ENCODE measurements at places on chromosomes 2 and 18. TPM values are rescaled to one million over a fixed set of nuclear protein-coding genes. Genes with fewer than 3 reads are reported as not detected.

DNA sequence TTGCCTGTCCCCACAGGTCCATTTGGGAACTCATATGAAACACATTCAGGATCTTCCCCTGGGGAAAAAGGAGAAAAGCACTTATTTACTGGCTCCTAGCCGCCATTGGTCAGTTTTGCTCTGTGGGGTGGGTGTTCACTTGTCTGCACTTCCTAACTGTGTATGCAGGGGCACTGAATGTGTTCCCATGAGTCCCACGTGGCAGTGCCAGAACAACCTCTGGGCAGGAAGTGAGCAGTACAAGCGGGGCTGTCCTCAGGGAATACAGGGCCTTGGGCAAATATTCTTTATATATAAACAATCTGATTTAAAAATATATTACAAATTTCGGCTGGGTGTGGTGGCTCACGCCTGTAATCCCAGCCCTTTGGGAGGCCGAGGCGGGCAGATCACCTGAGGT, 21.8 kb upstream of the CTIF start:
- DNase-seq = no peak

GRCh38 chr18:36780748-36781147, 48.1 kb downstream of the TPGS2 start:
- no peak for DNase-seq

GRCh38 chr2:459931-460330, 172.0 kb upstream of the ALKAL2 start:
- DNase-seq = no peak

DNA sequence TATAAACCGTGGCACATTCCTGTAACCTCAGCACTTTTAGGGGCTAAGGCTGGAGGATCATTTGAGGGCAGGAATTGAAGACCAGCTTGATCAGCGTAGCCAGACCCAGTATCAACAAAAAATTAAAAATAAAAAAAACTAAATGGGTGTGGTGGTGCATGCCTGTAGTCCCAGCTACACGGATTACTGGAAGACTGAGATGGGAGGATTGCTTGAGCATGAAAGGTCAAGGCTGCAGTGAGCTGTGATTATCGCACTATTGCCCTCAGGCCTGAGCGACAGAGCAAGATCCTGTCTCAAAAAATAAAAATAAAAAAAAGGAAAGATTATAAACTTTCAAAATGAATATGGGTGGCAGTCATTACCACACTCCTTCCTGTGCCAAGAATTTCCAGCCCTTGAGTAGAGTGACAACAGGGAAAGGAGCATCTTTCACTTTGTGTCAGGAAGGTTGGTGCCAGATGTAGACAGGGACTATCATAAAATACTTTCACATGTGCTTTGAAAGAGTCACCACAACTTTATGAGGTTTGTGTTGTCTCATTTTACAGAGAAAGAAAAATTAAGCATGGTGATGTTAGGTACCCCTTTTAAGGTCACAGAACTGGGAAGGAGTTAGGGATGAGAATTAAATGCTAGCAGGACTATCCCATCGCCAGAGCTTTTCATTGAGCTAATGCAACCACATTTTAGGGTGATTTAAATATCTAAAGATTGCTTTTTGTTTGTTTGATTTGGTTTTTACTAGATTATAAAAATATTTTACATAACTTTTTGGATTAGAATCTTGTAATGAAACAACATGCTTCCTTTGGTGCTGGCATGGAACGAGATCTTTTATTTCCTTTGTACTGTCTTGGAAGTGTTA, 1617.4 kb upstream of the ACVR2A start:
- no peak for DNase-seq

GRCh38 chr2:217953531-217953932, 49.3 kb downstream of the TNS1 start:
- DNase-seq = no peak

DNA sequence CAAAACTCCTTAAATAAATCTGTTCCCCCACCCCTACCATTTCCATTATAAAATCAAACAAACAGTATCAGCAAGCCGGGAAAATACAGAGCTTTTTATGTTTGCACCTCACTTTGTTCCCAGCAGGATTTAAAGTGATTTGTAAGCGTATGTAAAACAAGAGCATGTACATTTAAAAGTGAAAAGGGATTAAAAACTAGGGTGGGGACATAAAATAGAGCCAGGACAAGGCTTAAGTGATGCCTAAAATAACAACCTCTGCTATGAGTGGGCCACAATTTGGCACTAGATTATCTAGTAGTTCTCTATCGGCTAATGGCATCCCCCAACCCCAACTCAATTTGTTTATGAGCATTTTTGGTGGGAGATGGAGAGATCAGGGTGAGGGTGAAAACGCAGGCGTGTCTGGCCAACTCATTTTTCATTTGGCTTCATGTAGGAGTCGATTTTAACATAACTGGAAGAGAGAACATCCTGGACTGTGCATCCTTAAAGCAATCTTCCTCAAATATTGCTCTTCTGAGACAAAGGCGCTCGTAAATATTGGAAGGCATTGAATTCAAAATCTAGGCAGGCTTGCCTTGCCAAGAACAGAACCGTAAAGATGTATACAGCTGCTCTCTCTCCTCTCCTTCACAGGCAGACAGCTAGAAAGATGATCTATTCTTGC, 34.5 kb upstream of the TSPYL6 start:
- DNase-seq = no peak

- no peak for DNase-seq
Observed at GRCh38 chr2:179900655-179901054, 39.2 kb upstream of the ZNF385B start.

- DNase-seq = no peak
Observed at GRCh38 chr2:97701851-97702465, 11.4 kb upstream of the ZAP70 start.

- DNase-seq = no peak
Observed at GRCh38 chr2:159608723-159609308, 7.5 kb downstream of the BAZ2B start.

DNA sequence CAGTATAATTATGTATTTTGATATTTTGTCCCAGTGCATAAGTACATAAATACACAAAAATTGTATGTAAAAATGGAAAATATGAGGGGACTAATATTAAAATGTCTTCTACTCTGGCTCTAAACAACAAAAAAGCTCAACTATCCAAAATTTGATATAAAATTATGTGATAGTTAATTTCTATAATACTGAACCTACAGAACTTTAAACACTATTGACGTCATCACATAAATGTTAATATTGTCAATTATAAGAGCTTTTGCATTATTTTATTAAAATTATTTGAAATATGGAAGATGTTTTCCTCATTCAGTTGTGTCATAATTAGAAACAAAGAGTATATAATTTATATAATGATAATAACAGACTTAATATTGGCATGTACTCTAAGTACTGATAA, 1139.7 kb upstream of the TMEFF2 start:
- DNase-seq = no peak

DNA sequence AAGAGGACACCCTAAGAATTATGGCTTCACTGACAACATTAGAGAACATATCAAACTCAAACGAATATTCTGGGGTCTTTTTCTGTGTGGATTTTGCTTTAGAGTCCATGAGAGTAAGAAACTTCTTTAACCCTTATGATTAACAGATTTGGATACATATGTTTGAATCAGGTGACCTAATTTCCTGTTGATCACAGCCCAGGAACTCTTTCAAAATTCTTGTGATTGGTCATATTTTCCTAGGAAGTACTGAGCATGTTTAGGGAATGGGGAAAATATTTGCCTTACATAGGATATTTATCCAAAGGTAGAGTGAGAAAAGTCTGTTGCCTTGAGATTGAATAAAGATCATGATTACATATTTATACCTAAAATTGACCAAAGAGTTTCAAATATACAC, 160.0 kb downstream of the KCNH7 start:
- no peak for DNase-seq

GRCh38 chr2:43099797-43100196, 126.6 kb downstream of the ZFP36L2 start:
- DNase-seq = no peak

DNA sequence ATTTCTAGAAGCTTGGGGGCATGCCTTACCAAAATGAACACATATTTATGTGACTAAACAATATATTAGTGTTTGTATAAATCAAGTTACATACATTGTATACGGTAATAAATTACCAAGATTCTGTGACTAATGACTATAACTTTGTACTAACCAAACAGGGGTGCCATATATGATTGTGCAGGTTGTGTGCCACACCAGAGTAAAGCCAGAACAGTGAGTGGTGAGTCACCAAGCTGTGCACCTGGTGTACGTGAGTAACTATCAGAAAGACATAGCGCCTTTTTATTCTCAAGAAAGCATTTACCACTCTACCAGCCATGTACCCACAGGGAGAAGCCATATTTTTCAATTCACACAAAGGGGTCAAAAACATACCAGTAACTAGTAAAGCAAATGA, 453.2 kb upstream of the PIK3C3 start:
- DNase-seq = no peak

DNA sequence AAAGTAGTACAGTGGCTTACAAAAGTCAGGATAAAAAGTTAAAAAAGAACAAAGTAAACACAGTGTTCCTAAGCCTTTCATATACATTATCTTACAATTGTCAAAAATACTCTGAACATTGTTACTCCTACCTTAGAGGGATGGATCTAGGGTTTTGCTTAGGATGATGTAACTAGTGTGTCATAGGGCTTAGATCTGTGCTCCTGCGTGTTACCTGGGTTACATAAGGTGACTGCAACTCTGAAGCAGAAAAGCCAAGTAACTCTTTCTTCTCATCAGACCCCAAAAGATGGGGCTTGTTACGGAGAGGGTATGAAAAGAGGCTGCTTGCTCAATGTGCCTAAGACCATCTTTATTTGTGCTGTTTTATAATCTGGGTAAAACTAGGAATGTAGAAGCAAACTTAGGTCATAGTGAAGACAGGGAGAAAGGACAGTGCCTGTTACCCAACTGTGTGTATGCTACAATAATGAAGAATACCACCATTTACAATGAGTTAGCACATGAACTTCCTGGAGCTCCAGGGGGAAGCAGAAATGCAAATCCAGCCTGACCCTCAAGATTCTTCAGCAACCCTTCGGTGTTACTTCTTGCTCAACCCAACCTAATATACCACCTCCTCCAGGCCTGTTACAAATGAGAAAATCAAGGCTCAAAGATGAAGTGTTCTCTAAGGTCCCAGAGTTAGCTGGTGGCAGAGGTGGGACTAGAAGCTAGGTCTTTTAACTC, 42.0 kb upstream of the STK17B start:
- DNase-seq = peak; percentile 70

GRCh38 chr2:77155511-77155910, 366.7 kb downstream of the LRRTM4 start:
- no peak for DNase-seq

GRCh38 chr2:12935222-12935621, 218.5 kb downstream of the TRIB2 start:
- DNase-seq = no peak

DNA sequence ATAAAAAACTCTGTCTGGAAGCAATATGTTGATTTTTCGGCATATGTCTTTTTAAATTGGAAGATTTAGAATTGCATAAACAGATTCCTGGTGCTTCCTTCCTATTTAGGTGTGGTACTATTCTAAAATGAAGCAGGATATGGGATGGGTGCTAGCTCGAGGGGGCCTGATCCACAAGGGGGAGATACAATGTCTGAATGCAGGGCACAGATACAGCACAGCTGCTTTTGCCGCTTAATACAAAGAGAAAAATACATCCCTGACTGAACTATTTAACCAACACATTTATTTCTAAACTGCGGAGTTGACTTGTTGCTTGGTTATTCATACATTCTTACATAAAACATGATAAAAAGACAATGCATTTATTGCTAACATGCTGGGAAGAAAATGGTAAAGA, 169.1 kb downstream of the TMEFF2 start:
- no peak for DNase-seq

DNA sequence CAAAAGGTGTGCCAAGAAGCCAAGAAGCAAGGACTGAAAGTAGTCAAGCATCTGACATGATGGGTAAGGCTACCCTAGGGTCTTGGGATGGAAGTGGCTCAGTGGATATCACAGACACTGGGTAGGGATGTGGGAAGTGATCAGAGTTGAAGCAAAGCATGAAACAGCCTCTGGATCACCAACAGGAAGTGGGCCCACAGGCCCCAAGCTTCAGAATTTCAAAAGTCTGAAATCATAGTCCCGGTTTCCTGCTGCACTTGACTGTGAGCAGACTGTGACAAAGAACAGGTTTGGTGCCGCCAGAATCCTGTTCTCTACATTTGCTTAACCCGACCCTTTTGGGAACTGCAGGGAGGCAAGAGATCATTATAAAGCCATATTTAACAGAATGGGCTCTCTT, 57.4 kb downstream of the SP100 start:
- DNase-seq = no peak

DNA sequence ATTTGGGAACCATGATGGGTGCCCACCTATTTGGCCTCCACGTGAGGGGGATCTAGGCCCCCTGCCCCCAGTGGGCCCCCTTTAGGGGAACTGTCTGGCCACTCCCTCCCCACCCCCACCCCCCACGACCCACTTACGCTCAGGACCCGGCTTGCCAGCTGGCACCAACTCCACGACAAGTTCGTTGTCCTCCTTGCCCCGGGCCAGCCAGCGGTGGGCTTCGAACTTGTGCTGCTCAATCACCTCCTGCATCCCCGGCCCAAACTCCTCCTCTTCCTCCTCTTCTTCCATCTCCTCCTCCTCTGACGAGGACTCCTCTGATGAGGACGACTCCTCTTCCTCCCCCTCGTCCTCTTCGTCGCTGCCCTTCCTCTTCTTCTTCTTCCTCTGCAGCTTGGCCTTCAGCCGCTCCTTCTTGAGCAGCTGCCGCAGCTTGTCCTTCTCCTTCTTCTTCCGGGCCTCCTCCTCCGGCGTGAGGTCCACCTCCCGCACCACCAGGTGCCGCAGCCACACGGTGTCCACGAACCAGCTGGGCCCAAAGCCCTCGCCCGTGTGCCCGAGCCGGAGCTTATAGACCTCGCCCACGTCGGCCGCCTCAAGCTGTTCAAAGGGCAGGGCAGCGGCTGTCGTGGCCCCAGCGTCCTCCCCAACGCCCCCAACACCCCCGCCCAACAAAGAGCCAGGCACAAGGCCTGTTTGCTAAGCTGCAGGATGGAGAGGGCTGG, 96.9 kb downstream of the LOXHD1 start:
- no peak for DNase-seq

- DNase-seq = no peak
Observed at GRCh38 chr2:107215401-107216350, 329.7 kb upstream of the ST6GAL2 start.

DNA sequence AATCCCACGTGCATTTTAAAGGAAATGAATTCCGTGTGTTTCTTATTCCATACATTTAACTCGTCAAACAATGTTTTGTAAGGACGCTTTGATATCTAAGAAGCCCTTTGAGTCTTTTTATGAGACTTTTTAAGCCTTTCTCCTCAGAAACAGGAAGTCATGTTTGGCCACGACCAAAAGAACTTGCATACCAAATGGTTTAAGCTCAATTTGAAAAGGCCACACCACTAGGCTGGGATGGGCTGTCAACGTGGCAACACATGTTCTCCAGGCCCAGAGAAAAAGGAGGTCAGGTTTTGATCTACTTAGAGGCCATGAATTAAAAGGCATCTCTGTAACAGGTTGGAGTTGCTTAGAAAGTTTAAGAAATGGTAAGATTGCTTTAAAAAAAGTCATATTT, 441.8 kb downstream of the CMPK2 start:
- no peak for DNase-seq

CHMP3 gene
- 47.4 TPM for total RNA-seq

TEKT4 gene
- total RNA-seq = not detected

KCNE4 gene
- not detected for total RNA-seq

CXCR4 gene
- 848 TPM for total RNA-seq

FAP gene
- not detected for total RNA-seq

FSIP2 gene
- total RNA-seq = 1.5 TPM

CD302 gene
- 2.0 TPM for total RNA-seq

CD226 gene
- total RNA-seq = 151 TPM

DOK1 gene
- total RNA-seq = 17.4 TPM
